ENCODE measurements at places on chromosomes 1 and 21.

DNA sequence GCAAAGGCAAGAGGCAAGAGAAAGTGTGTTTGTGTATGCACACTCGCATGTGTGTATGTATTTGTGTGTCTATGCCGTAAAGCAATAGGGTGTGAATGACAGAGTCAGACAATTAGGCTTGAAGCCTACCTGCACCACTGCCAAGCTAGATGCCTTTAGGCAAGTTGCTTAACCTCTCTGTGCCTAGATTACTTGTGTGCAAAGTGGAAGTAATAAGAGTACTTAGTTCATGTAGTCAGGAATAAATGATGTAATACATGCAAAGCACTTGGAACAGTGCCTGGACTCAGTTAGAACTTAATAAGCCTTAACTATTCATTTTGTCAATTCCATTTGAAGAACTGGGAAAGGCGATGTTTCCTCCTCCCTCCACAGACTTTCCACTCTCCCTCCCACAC, 31.7 kb downstream of the LAMB3 start:
- DNase-seq = no peak

DNA sequence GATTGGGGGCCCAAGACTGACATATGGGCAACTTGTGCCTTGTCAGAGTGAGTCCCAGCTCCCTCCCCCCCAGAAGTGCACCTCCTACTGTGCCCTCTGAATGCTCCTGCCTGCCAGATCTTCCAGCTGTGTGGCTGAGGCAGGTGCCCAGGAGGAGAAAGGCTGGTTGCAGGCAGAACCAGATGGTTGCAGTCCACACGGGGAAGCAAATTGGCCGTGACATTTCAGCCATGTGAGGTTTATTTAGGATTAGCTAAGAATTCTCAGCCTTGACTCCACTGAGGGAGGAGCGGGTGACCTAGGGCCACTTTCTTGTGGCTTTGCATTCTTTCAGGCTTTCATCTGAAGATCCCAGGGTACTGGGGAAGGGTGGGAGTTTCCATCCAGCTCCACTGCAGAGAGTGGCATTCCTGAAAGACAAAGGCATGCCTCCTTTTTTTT, 33.8 kb downstream of the PEX14 start:
- DNase-seq = no peak

- no peak for DNase-seq
Observed at GRCh38 chr1:88552226-88552625, 131.8 kb upstream of the PKN2 start.

- DNase-seq = no peak
Observed at GRCh38 chr21:31190516-31190915, 152.2 kb upstream of the KRTAP19-8 start.
